Stimulated activated CD4-positive, alpha-beta T cell treated with anti-CD3 and anti-CD28 coated beads, Interleukin-15, amount 100 ng/mL, for 1 hour (primary cell): ENCODE measurements at places on chromosomes 1 and 21.

- DNase-seq: no peak
Observed at GRCh38 chr1:198598796-198599321, 40.0 kb upstream of the PTPRC start.

DNA sequence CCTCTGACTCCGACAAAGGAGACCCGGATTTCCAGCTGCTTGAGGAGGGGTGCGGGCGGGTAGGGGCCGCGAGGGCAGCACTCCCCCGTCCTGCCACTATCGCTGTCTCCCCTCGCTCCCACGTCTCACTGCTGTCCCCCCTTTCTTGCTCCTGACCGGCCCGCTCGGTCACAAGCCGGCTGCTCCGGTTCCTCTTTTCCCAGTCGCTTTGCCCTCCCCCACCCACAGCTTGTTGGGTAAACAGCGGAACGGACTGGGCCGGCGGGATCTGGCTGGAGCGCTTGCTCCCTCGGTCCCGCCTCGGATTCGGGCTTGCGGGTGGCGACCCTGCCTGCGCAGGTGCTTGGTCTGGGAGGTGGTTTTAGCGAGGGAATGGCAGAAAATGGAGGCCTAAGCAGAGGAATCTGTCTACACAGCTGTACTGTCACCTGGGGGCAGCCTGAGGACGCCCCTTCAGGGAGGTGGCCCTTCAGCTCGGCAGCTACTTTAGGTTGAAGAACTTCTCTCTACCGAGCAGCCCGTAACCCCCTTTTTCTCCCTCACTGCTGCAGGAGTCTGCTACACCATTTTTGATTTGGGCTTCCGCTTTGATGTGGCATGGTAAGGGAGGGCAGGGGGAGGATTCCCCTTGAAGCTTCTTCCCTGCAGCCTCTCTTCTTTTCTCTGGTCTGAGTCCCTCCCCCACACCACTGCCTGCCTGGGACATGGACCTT, 645 bp downstream of the ATP6V0B start:
- no peak for DNase-seq

DNA sequence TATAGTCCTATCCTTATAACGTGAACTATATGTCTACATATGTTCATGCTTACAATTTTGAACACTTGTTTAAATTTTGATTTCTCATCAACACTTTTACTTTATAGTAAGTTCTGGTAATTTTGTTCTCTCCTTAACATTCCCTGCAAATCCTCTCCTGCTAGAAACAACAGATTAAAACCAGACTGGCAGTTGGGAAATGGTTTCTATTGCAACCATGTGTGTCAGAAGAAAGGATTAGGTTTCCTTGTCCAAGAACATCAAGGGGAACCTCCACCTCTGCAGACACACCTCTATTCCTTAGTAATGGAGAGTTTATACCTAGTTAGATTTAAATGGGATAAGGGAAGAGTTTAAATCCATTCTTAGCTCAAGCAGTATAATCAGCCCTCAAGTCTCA, 3.3 kb upstream of the WARS2 start:
- no peak for DNase-seq

- no peak for DNase-seq
Observed at GRCh38 chr1:55035904-55036303, 3.4 kb upstream of the PCSK9 start.

DNA sequence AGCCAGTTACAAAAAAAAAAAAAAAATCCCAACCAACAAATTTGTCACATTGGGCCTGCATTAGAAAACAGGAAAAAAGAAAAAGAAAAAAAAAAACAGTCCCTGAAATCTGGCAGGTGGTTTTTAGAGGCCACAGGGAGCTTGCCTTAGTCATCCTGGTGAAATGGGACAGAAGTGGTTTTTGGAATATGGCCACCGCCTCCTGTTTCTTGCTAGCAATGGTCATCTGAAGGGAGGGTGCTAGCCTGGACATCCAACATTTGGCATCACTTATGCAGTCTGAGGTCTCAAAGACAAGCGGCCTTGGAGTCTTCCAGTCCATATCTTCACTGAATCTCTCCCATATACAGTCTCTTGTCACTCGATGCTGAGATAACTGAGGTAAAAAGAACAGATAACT, 20.1 kb upstream of the NKAIN1 start:
- DNase-seq: no peak

DNA sequence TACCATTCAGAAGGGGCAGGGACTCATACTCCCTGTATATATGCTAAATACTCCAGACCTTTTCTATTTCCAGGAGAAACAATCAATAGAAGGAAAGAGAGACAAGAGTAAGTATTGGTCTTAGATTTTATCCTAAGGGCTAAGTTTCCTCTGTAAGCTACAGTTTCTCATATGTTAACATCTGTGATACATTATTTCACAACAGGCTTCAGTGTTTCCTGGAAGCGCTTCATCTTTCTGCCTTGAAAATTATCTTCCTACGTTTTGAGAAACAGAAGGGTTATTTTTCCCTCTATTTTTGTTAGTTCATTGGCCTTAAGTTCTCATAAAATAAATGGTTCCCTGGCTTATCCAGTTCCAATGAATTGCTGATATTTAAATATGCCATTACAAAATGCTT, 15.6 kb downstream of the FMO1 start:
- DNase-seq: no peak

DNA sequence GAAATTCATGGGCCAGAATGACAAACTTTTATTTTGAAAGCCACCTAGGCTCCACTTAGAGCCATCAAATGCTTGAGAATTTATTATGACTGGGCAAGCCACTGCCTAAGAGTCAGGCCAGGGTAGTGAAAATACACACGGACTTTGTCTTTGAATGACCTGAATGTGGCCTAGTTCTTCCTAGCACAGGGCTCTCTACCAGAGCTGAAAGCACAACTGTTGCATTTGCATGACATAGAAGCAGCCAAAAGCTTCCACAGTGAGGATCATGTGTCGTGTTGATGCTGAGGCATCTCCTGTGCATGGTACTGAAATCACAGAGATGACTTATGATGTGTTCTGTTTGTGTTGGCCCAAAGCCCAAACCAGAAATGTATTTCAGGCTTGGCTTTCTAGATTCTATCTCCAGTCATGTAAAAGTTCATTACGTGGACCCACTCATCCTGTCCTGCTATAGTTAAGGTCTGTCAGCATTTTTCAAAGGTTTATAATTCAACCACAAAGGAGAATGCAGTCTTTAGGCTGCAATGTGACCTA, 164.0 kb upstream of the UBE2U start:
- DNase-seq: no peak

DNA sequence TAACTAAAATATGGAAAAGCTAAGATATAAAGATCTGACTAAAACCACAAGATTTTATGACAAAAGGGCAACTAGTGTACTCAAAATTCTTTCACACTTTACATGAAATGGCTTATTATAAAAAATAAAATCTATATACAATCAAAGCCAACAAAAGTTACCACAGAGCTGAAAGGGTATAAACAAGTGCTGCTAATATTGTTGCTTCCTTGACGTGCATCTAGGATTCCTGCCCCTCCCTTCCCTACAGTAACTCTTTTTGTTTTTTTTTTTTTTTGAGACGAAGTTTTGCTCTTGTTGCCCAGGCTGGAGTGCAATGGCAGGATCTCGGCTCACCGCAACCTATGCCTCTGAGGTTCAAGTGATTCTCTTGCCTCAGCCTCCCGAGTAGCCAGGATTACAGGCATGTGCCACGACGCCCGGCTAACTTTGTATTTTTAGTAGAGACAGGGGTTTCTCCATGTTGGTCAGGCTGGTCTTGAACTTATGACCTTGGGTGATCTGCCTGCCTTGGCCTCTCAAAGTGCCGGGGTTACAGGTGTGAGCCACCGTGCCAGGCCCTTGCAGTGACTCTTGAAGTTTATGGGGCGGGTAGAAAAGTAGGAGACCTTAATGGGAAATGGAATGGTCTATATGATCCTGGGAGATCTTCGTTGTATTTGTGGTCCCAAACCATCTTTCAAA, 4.5 kb downstream of the SRSF4 start:
- DNase-seq: no peak

- DNase-seq: no peak
Observed at GRCh38 chr1:200311256-200311655, 98.6 kb downstream of the ZNF281 start.

DNA sequence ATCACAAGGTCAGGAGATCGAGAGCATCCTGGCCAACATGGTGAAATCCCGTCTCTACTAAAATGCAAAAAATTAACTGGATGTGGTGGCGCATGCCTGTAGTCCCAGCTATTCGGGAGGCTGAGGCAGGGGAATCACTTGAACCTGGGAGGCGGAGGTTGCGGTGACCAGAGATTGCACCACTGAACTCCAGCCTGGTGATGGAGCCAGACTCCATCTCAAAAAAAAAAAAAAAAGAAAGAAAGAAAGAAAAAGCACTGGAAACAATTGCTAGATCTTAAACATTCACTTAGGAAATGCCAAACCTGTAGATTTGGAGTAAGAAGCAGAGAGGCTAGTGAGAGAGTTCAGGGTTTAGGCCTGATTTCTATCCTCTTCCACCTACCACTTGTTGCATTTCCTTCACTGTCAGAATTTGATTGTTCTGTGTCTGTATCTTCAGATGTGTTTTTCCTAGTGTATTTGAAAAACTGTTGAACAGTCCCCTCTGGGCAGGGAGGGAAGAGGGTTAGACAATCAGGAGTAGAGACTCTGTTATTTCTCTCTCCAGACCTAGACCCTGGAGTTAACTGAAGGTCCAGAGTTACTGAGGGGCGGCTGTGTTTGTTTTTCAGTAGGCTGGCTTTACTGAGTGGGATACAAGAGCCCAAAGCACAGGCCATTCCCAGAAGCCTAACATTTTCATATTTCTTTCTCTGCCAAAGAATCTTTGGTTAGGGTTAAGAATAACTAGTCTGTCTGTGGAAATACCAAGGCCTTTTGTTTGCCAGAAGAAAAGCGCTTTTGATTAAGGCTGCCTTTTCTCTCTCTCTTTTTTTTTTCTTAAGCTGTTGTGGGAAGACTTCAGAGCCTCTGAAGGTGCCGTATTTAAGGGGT, 31.1 kb upstream of the MACF1 start:
- DNase-seq: no peak

- DNase-seq: no peak
Observed at GRCh38 chr1:242411901-242412300, 112.6 kb downstream of the PLD5 start.

DNA sequence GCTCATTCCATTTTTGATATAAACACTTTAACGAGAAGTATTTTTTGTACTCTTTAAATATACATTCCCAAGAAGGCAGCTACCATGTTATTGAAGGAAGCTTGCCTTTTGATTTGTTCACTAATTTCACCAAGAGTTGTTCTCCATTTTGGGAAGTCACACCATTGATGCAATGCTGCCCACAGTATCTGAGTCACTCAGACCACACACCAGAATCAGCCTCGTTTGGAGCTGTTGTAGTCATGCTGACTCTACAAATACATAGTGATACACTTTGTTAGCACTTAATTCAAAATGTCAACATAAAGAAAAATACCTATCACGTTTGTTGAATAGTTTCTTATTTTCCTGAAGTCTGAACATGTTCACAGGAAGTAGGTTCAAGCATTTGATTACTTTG, 78.7 kb downstream of the PAPPA2 start:
- DNase-seq: no peak

DNA sequence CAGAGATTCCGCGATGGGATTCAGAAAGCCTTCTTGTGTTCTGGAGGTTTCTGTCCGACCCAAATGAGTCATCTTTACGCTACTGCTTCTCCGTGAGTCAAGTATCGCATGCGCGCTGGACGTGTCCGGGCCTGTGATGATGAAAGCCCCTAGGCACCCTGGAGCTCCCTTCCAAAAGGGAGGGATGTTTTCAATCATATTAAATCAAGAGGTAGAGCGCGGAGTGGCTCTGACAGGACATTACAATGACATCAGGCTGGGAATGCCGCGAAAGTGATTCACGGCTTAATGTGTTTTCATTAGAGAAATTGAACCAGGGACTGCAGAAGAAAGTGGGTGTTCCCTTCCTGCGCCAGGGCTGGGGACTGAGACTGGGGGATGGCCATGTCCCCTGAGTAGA, 48.5 kb downstream of the AJAP1 start:
- DNase-seq: no peak

- DNase-seq: no peak
Observed at GRCh38 chr1:246383239-246383589, 123.9 kb downstream of the SMYD3 start.

DNA sequence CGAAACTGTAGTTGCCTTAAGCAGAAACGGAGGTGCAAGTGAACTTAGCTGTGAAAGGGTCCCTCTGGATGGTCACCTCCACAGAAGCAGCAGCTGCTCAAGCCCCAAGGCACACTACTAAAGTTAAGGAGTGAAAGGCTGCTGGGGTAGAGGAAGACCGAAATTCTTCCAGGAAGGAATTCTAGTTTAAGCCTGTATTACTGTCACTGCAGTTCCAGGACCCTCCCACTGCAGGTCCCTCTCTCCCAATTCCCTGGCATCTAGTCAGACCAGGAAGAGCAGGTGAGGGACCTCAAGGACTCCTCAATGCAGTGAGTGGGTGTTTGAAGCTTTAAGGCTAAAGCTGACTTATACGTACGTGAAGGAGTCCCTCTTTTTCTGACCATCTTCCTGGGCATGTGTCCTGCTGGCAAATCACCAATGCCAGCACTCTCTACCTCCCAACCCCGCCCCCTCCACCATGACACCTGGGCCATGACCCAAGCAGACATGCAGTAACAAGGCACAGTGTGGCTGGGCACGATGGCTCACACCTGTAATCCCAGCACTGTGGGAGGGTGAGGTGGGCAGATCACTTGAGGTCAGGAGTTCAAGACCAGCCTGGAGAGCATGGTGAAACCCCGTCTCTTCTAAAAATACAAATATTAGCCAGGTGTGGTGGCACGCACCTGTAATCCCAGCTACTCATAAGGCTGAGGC, 57.2 kb downstream of the TGFBR3 start:
- DNase-seq: no peak

- DNase-seq: no peak
Observed at GRCh38 chr1:167489571-167490340, 28.6 kb downstream of the CD247 start.

DNA sequence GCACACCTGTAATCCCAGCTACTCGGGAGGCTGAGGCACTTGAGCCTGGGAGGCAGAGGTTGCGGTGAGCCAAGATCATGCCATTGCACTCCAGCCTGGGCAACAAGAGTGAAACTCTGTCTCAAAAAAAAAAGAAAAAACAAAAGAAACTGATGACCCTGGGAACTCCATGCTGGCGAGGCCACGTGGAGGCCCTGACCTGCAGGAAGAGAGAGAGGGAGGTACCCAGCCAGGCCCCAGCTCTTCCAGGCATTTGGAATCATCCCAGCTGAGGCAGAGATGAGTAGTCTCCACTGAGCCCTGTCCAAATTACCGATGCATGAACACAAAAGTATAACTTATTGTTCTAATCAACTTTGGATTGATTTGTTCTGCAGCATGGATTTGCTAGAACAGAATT, 132.0 kb upstream of the ZBTB40 start:
- DNase-seq: no peak

- no peak for DNase-seq
Observed at GRCh38 chr1:145778146-145778540, 45.8 kb downstream of the RNF115 start.

DNA sequence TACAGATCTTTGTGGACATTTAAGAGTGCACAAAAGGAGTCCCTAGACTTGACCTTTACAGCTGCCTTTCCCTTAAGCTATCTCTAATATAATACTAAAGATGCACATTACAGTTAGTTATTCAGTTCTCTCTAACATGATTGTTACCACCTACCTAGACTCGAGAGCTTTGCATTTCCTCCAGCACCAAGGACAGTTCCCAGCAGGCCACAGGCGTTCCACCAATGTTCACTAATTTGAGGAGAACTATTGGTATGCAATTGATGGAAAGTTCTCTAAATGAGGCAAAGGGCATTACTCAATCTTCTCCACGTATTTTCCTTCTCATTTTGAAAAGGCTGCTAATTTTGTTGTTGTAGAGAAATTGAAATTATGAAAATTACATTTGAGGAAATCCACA, 5.4 kb upstream of the NTNG1 start:
- DNase-seq: no peak

- no peak for DNase-seq
Observed at GRCh38 chr1:15039901-15040300, 113.6 kb upstream of the TMEM51 start.
